ENCODE measurements at places on chromosomes 13 and 19.
A peak's percentile ranks its signal among the peaks of the same experiment; 100 is the strongest.

DNA sequence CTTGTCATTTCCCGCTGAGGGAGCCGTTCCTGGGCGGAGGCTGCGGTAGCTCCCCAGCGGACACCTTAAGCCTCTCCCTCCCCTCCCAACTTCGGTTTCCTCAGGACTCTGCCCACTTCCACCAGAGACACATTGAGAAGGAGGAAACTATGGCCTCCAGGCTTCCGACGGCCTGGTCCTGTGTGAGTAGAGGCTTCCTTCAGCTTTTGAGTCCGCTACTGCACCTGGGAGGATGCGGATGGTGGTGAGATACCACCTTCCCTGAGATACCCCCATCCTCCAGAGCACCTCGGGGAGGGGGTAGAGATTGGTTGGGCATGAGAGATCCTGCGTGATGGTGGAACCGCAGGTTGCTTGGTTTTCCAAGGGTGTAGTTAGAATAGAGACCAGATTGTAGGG lies 955 bp downstream of the ZNF274 start:
- DNase-seq, result no peak

GRCh38 chr13:39269004-39269403 lies 230.7 kb downstream of the NHLRC3 start:
- DNase-seq, result no peak

- peak; percentile 90 for DNase-seq
These were observed 636 bp upstream of the FOXO1 start for GRCh38 chr13:40666933-40667621.

DNA sequence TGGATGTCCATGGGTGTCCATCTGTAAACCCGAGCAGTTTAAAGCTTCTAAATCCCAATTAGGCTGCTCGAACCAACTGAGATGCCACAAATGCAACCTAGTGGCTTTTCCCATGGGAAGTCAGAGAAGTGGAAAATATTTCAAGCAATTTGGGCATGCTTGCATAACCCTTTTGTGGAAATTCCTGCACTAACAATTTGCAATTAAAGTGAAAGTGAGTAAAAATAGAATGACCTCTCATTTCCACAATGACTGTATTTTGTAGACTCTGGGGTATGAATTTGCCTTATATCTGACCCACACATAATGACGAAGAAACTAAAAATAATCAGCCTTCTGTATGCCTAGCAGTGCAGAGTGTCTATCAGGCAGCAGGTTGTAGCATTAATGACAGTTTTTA lies 91.8 kb upstream of the TSC22D1 start:
- DNase-seq, result no peak

- no peak for DNase-seq
These were observed 8.0 kb downstream of the SGTA start for GRCh38 chr19:2774953-2775555.

DNA sequence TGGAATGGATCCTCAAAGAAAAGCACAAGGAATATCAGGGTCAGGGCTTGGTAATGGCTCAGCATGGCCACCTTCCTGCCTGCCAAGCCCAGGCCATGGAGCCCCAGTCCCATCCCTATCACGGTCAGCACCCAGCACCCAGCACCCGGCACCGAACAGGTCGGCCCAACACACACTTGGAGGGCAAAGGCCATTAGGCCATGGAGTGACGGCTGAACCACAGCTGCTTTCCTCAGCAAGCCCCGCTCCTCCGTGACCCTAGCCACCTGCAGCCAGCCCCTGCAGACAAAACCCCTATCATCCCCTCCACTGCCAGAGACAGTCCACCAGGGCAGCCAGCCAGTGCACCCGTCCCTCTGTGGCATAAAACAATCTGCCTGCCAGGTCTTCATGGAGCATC lies 20.6 kb downstream of the PEPD start:
- DNase-seq, result peak; percentile 28

DNA sequence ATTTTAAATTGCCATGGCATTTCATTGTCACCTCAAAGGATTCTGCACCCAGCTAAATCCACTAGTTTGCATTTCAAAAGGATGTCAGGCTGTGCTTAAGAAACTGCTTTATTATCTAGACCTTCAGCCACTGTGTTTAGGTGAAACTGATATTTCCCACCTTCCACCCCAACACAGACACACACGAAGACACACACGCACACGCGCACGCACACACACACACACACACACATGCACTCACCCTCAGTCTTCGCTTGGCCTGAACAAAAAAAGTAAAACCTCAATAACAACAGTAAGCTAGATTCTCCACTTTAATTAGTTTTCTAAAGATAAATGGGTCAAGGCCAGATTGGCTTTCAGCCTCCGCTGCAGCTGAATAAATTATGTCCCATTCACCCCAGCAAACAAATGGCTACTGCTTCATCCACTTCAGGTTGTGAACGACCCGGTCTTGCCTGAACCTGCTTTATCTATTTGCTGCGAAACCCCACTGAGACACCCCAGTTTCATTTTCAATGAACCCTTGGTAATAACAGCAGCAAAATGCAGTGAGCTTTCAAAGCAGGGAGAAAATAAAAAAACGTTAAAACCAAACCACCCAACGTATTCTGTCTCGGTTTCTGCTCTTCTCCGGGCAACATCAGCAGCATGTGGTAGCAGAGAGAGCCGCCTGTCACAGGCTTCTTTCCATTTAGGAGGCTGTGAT lies 166.8 kb downstream of the DCT start:
- no peak for DNase-seq

- peak; percentile 92 for DNase-seq
These were observed at the start of gene EMP3 for GRCh38 chr19:48325265-48325910. EMP3 (plus strand) TSS chr19:48325552; CDS start chr19:48326845, 1,293 bp downstream.

DNA sequence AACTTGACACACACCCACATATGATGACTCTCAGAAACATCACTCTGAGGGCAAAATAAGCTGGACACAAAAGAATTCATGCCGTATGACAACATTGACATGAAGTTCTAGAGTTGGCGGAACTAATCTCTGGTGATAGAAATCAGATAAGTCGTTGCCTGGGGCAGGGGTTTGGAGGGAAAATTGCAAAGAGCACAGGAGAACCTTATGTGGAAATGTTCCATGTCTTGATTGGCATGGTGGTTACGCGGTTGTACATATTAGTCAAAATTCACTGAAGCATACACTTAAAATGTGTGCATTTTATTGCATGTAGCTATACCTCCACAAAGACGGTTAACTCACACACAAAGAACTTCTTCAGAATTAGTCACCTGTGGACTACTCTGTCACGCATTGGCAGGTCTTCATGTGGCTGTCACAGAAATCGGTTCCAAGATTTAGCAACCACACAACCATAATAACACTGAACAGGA lies 137.8 kb upstream of the GJB6 start:
- DNase-seq, result no peak
